NCI-H460 (cell line): ENCODE measurements at places on chromosomes 2 and 18. TPM values are rescaled to one million over a fixed set of nuclear protein-coding genes. Genes with fewer than 3 reads are reported as not detected.

RAB12 gene
- total RNA-seq: 45.5 and 47.5 TPM in 2 replicates

PLEKHA3 gene
- 11.7 and 22.6 TPM in 2 replicates for total RNA-seq

ZSWIM2 gene
- not detected in 2 replicates for total RNA-seq

GRCh38 chr2:158624961-158625360, 168.2 kb downstream of the PKP4 start:
- no peak for DNase-seq

DNA sequence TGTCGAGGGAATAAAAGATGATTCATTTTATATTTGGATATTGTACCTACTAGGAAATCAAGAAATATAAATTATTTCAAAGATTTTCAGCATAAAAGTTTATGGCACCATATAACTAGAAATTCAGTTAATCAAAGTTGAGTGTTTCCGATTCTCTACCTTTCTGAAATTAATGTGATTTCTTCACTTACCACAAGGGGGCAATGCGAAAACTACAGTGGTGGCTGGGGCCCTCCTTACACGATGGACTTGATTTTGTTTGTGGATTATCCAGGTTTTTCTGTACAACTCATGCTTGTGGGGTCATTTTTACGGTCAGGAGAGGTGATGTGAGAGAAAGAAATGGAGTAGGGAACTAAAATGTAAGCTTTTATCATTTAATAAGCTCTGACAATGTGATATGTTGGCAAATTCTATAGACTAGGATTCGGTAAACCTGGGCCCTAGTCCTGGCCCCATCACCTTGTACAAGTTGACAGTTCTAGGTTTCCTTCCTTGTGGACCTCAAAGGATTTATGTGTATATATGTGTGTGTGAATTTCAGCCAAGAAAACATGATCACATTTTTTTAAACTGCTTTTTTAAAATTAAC, 47.6 kb downstream of the G6PC2 start:
- DNase-seq: peak; percentile 21

- no peak for DNase-seq
Observed at GRCh38 chr2:160252900-160253299, 52.8 kb upstream of the ITGB6 start.

- DNase-seq: no peak
Observed at GRCh38 chr18:79274823-79275222, 120.9 kb upstream of the NFATC1 start.

DNA sequence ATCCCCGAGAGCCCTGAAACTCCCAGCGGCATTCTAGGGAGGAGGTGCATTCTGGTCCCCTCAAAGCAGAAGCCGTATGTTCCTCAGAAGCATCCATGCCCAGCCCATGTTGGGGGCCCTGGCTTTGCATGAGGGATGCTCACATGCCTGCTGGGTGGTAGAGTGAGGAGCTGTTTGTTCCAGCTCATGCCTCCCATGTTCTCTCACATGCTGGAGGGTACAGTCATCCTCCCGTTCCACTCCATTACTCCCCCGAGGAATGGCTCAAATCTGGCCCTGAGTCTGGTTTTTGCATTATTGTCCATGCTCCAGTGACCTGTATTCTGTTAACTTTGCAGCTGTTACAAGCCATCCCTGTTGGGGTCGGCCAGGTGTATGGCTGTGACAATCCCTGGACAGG, 24.1 kb downstream of the SLC14A2 start:
- DNase-seq: no peak

DNA sequence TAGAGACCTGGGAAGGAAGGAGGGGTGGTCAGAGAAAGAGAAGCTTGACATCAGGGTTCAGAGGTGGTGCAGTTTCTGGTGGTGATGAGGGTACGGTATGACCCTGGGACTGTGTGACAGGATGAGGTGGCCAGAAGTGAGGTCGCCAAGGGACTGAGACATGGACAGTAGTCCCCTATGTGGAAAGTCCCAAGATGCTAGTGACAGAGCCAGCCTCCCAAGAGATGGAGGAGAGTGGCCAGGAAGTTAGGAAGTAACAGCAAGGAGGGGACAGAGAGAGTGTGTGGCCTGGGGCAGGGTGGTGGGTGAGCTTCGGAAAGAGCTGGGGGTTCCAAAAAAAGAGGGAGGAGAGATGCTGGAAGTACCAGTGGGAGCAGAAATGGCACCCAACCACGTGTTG, 66.0 kb downstream of the SMAD7 start:
- no peak for DNase-seq

GRCh38 chr2:55715626-55716025, 22.0 kb upstream of the PNPT1 start:
- DNase-seq: no peak

DNA sequence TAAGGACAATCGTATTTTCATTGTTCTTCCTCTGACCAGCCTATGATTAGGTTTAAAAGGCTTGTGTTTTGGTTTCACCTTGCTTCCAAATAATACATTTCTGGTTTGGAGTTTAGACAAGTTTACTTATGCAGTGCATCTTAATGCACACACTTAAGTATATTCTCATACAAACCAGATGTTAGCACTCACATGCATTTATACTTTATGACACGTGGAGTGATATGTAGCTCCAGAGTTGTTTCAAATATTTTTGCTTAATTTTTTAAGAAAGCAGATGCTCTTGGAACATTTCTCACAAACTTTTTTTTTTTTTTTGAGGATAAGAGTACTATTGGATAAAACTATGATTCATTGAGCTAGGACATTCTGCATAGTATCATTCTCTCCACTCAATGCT, 109.9 kb downstream of the PDE1A start:
- DNase-seq: no peak

- DNase-seq: no peak
Observed at GRCh38 chr2:144625226-144625625, 105.3 kb upstream of the ZEB2 start.

DNA sequence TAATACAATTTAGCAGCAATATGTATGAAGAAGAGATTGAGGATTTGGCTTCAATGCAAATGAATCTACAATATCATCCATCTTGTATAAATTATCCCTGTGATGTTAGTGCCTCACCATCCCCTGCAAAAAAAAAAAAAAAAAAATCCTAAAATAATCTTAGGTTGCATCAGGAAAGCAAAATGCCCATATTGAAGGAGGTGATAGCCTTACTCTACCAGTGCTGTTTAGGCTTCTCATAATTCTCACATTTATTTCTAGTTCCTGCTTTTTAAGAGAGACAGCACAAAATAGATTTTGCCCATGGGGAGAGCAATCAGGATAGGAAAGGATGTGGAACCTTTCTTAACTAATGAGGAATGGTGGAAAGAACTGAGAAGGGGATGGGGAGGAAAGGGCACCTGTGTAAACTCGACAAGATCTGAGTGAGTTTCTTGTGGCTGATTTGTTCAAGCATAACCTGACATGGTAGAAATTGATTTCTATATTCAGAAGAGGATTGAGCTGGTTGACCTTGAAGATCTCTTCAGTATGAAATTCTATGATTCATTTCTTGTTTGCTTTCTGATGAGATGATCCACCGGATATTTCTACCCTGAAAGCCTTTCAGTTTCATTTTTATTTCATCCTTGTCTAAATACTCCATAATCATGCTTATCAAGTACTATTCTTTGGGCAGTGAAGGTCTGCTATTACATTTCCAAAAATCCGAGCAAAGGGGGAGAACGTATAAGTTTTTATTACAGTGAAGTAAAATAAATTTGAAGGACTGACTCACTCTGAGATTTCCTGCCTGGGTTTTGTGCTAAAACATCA, 391.2 kb downstream of the PTPRM start:
- DNase-seq: peak; percentile 21

DNA sequence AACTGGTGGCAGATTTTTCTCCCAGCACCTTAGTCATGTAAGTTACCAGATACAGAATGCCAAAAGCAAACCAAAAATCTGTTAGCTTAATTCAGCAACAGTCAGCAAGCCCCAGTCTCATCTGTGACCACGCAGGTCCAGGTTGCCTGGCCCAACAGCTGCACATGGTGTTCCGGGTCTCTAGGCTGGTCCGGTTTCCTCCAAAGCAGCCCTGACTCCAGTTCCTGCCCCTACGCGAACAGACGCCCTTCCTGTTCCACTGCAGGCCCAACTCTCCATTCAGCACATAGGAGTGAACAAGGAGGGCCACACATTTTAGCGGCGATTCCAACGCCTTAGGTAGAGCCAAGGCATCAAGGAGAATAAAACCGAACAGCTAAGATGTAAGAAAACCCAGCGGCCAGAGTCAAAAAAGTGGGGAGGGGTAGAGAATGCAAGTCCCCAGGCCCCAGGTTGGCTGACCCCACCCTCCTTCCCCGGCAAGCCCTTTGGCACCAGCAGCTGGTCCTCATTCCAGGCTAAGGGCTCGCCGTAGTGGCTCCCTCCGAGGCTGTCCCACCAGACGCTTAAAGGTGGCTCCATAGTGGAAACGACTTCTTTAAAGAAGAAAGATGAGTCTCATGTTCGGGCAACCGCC, 1.5 kb downstream of the STK25 start:
- DNase-seq: no peak

GRCh38 chr2:130160131-130160530, 15.2 kb upstream of the CCDC74B start:
- no peak for DNase-seq
